CD8-positive, alpha-beta T cell (primary cell): ENCODE measurements at places on chromosomes 6 and 20. TPM values are rescaled to one million over a fixed set of nuclear protein-coding genes. Genes with fewer than 3 reads are reported as not detected.

DNA sequence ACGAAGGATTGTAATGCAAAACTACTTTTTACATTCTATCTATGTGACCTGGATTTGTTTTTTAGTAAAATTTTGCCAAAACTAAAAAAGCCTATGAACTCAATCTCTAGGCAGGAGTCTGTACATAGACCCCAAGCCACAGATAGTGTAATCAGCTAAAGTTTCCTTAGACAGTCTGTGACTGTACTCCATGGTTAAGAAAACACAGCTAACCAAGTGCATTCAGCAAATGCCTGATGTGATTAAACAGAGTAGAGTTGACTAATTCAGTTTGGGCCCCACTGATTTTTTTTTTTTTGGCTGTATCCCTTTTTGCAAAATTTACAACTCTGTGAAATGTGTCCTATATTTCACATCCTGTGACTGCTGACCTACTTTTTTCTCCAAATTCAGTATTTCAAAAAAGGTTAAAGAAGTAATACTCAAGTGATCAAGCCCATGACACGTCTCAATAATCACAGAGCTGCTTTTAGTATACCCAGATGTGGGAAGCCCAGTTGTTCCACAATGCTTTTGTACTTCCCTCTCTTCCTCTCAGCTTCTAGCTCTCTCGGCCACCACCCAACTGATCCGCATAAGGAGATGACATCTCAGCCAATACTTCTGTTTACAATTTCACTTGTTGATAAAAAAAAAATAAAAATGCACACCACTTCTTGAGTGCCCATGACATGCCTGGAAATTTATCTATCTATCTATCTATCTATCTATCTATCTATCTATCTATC is 108.8 kb upstream of the TBX18 start:
- DNase-seq = no peak

DNA sequence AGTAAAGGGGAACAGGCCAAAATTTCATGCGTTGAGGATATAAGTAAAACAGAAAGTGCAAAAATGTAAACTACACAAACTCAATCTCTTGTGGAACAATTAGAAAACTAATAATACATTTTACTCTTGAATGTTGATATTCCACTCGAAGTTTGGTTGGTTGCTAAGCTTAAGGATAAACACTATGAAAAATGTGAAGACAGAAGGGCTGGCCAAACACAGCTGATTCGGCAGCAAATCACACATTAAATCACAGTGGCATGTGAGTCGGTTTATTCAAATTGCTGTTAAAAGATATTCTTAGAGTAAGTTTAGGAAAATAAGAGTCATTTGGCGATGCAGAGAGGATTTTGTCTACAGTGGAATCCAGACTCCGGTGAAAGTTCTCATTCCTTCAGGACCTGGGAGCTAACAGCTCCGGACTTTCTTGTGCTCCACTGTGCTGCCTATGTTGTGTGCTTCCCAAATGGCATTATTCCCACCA is 1.4 kb upstream of the EPM2A start:
- no peak for DNase-seq

DNA sequence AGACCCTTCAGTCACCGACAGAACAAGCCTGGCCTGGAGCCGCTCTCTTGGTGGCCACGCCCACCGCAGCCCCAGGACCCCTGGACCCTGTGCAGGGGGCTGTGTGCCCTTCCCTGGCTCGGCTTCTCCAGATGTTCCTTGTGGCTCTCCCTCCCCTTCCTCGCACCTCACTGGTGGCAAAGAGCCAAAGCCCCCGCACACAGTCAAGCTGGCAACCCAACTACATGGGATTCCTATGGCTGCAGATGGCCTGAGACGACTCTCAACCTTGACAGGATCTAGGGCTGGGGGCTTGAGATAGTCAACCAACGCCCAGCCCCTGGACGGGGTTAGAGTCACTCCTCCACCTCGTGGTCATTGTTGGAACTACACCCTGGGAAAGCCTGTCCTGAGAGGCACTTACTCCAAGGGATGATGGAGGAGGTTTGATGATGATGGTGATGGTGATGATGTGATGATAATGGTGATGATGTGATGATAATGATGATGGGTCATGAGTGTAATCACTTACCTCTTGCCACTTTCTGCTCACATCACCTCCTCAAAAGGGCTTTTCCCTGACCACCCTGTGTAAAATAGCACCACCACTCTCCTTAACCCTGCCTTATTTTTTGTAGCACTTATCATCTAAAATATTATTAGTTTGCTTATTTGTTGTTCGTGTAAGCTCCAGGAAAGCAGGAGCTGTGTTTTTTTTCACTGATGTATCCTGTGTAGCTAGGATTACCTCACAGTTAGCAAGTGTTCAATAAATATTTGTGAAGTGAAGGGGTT is 278.4 kb downstream of the LRFN2 start:
- peak; percentile 45 for DNase-seq

OXT gene
- total RNA-seq = 1.2 TPM

- DNase-seq = no peak
These were observed 45.1 kb upstream of the B4GALT5 start for GRCh38 chr20:49758781-49759180.

DNA sequence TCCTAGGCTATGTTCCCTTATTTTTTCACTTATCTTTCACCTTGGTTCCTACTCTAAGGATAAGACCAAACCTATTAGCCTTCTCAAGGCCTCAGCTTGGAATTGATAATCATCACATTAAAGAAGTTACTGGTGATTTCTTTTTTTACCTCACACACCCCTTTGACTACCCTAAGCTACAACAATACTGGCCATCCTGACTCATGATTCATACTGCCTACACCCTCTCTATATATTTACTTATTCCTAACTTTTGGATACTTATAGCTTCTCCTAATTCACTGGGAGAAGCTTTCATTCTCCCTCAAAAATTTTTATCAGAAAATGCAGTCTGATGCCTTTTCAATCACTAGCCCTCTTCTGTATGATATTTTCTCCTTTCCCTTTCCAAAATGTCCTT is 256.1 kb downstream of the TBX18 start:
- DNase-seq = no peak

- no peak for DNase-seq
These were observed 111.4 kb upstream of the ARMC2 start for GRCh38 chr6:108736832-108737231.

DNA sequence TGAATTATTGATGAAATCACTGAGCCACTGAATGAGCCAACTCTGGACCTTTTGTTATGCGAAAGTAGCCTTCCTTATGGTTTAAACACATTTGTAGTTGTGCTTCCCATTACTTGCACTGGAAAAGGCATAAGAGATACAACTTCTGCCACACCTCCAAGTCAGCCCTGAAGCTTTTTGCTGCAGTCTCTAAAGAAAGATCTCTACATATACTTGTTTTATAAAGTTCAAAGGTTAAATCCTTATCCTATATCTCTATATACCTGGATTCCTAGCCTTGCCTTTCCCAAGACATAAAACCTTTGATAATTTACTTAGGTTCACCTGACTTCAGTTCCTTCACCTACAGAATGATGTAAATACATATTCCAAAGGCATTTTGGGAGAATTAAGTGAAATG is 132.0 kb downstream of the PTPRK start:
- DNase-seq = no peak

DNA sequence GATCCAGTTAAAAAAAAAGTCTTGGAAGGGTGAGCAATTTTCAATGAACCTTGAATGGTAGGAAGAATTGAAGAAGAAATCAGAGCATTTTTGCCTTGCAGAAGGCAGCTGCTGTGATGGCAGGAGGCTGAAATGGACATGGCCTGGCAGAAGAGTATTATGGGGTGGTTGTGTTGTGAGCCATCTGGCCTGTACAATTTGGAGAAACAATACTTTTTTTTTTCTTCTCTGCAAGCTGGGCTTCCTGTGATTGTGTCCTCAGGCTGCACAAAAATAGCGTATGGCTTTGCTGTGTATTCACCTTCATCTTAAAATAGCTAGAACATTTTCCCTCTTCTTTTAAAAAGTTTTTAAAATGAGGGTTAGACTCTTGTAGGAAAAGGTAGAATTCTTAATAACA is 21.4 kb downstream of the SYCP2L start:
- no peak for DNase-seq

DNA sequence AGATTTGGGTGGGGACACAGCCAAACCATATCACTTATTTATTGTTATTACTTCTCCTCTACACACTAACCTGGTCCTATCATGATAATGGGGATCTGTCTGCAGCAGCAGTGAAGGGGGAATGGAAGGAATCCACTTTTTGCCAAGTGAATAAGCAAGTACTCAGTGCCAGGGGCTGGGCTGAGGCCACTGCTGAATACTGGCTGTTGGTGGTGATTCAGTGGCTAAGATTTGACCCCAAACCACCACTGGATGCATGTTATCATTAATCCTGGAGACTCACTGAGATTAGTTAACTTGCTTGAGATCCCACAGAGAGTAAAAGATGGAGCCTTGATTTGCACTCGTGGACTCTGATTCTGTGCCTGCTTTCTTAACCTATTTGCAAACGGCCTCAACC is 127.7 kb downstream of the TSHZ2 start:
- DNase-seq = no peak
